EL (cell line): ENCODE measurements at places on chromosomes 7 and 10.

DNA sequence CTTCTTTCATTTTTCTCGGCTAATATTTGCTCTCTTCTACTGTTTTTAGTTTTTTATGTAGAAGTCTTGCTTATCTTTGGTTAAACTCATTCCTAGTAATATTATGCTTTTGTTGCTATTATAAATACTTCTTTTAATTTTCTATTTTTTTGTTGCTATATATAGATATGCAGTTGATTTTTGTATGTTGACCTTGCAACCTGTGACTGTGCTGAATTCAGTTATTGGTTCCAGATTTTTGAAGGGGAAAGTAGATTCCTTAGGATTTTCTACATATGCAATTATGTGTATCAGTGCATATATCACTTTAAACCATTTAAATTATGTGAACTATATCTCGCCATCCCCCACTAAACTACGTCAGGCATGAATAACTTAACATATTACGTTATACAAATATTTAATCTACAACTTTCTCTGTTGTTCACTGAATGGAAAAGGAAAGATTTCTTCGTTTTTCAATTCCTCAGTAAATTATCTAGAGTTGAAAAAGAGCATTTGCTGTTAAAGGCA lies 71.5 kb downstream of the IDE start:
- DNase-seq: no peak

GRCh38 chr7:1385809-1386622 lies 73.3 kb downstream of the MICALL2 start:
- no peak for DNase-seq

DNA sequence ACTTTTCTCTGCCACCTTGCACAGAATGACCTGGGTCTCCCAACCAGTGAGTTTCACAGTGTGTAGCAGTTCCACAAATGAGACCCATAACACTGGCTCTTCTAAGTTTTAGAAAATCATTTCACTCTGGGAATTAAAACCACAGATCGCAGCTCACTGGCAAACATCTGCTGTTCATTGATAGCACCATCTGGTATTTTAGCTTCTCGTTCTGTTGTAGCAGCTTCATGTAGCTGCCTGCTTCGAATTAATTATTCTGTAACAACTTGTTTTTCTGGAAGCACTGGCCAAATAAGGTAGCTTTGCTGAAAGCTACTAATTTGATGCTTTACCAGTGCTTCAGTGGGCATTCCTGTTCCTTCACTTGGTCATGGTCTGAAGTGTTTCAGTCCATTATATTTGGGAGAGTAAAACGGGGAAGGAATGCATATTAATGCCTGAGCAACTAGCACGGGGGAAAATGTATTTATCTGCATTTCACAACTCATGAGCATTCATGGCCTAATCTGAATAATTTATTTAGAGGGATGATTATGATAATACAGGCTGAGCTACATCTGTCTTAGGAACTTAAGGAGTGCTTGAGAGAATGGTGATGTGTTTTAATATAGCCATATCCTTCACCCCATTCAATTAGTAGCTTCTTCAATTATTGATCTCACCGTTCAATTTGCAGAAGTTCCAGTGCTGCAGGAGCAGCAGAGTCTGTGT lies 447.4 kb downstream of the XPNPEP1 start:
- no peak for DNase-seq

- DNase-seq: no peak
Measured at GRCh38 chr7:142791502-142791901, 20.7 kb downstream of the PRSS2 start.

DNA sequence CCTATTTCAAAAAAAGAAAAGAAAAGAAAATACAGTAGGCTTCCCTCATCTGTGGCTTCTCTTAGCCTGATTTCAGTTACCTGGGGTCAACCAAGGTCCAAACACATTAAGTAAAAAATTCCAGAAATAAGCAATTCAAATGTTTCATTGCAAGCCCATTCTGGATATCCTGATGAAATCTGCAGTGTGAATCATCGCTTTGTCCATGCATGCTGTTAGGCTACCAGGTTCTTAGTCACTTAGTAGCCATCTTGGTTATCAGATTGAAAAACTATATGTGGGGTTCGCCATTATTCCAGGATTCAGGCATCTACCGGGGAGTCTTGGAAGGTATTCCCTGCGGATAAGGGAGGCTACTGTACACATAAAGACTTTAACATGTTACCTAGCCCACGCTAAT lies 991 bp upstream of the FAM204A start:
- DNase-seq: peak; percentile 45

GRCh38 chr10:75450644-75451640 lies 19.5 kb downstream of the LRMDA start:
- DNase-seq: no peak

DNA sequence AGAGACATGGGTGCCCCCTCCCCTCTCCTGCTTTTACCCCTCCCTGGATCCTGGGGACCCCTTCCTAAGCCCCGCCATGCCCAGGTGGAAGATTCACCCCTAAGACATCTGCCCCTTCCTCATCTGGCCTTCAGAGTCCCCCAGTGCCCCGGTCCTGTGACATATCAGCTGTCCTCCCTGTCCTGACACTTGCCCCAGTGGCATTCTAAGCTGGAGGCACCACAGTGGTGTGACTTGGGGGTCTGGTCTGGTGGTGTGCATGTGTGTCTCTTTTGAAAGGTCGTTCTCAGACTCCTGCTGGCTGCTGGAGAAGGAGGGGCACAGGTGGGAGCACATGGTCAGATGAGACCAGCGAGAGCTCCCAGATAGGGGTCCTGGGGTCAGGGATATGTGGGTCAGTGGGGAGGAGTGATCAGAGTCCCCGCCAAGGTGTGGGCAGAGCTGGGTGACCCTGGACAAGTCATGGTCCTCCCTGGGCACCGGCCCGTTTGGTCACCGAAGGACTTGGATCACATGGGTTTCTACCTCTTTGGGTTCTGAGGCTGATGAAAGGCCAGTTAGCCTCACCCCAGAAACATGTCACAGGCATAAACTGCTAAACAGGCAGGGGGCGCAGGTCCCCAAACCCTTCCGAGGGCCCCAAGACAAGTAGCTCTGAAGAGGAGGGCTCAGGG lies 645 bp upstream of the TFR2 start:
- DNase-seq: no peak

- DNase-seq: no peak
Measured at GRCh38 chr10:103691723-103692435, 163.5 kb downstream of the SH3PXD2A start.

DNA sequence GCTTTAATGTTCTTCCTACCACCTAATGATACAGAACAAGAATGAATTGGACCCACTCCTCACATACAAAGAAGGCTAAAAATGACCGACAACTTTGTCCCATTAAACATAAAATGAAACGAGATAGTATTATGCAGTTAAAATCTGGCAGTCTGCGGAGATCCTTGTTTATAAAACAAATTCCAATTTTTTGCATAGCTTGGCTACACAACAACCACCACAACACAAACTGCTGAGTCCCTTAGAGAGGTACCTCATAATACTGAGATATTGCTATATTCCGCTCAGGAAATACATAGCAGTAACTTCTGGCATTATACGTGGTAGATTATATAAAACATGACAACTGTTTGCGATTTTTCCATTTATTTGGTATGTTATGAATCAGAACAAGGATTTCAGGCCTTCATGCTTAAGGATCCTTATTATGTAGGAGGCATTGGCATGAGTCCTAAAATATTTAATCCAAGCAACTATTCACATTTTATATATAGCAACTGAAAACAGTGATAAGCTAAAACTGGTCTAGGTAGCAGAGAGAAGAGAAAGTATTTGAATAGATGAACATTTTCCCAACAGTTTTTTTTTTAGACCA lies 96.0 kb downstream of the ANK3 start:
- no peak for DNase-seq

DNA sequence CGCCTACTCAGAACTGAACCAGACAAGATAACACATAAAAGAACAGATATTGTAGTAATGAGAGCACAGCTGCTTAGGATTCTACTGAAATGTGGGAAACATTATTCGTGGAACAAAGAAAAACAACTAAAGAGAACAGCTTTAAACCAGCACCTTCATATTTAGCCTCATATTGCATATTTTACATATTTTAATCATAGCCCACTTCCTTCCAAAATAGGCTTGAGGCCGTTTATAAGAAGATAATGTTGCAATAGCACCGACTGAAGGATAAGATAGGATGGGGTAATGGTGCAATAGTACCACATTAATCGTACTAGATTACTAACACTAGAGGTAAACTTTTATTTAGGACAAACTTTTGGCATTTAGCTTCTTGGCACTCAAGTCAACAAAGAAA lies 71.3 kb downstream of the KCND2 start:
- DNase-seq: no peak

DNA sequence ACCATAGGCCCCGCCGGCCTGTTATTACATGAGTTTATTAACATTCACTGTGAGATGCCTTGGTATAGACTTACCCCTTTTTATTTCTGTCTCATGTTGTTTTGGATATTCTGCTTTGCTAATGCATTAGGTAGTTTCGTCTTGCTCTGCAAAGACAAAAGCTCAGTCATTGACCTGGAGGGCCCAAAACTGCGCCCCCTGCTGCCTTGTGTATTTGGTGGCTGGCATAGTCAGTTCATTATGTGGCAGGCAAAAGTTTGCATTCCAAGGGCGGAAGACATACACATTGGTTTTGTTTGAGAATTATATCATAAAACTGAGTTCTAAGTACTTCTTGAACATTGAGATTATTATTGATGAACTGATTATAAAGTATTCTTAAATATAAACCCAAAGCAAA lies 372.5 kb downstream of the SDK1 start:
- DNase-seq: no peak

DNA sequence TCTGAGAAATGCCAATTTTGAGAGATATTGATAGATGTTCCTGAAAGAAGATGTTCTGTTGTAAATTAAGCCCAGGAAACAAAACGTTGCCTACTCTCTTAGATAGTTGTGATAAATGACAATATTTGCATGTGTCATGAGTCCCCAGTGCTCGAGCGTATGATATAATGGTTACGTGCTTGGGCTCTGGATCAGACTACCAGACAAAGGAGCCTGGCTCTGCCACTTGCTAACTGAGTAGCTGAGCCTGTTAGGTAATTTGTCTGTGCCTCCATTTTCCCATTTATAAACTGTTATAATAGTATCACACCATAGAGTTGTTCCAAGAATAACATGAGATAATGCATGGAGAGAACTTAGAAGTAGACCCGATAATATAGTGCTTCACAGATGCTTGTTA lies 1.8 kb downstream of the A1CF start:
- DNase-seq: no peak

GRCh38 chr10:6924166-6924565 lies 344.1 kb upstream of the PRKCQ start:
- peak; percentile 50 for DNase-seq

DNA sequence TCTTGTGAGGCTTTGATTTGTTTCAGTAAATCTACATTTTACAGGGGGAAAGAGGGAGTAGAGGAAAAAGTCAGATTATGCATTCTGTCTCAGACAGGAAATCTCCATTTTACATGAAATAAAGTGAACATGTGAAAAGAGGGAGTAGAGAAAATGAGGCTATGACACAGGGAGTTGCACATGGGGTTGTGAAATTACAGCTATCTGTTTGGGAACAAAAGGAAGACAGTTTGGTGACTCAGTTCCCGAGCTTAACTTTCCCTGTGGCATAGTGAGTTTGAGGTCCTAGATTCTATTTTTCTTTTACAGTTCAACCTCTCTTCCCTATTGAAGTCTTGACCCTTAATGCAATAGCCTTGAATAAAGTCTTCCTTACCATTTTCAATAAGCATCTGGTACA lies 63.2 kb upstream of the AGR3 start:
- no peak for DNase-seq

DNA sequence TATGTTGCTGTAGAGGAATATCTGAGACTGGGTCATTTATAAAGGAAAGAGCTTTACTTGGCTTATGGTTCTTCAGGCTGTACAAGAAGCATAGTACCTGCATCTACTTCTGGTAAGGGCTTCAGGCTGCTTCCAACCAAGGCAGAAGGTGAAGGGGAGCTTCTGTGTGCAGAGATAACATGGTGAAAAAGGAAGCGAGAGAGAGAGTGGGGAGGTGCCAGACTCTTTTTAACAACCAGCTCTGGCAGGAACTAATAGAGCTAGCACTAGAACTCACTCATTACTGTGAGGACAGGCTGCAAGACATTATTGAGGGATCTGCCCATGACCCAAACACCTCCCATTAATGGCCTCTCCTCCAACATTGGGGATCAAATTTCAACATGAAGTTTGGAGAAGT lies 94.5 kb downstream of the KIF20B start:
- no peak for DNase-seq

GRCh38 chr7:7911369-7912123 lies 57.0 kb upstream of the GLCCI1 start:
- DNase-seq: peak; percentile 88

- no peak for DNase-seq
Measured at GRCh38 chr10:7409045-7409731, 1.6 kb downstream of the SFMBT2 start.

DNA sequence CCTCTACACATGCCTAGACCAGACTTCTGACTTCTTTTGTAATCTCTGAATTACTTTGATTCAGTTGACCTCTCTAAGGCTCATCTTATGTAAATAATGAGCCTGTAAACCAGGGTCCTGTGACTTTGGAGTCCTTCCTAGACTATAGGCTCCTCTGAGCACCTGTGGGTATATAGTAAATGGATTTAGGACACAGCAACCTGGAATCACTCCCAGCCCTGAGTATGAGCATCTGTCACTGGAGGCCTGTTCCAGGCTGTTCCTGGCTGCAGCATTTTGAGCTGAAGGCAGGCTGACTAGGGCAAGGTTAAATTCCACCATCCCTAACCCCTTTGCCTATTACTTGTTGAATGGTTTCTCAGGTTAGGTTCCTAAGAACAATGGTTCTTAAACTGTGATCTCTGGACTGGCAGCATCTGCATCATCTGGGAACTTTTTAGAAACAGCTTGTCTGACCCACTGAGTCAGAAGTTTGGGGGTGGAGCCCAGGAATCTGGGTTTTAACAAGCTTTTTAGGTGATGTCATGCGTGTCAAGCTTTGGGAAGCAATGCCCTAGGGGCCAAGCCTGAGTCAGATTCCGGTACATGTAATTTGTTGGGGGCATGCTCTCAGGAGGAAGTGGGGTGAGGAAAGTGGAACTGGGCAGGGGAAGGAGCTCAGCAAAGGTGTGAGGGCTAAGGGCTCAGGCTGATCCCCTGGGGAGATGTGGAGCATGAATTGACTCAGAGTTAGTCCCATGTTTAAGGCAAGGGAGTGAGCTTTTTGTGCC lies 28.2 kb downstream of the MINDY4 start:
- DNase-seq: peak; percentile 99

GRCh38 chr10:130360826-130361311 lies 224.7 kb downstream of the GLRX3 start:
- no peak for DNase-seq

GRCh38 chr10:75068523-75068922 lies 42.9 kb upstream of the SAMD8 start:
- no peak for DNase-seq

GRCh38 chr7:98256431-98256830 lies 4.4 kb upstream of the TECPR1 start:
- no peak for DNase-seq

- DNase-seq: no peak
Measured at GRCh38 chr7:147771344-147771743, 819.2 kb upstream of the C7orf33 start.
